ENCODE measurements at places on chromosomes 6 and 20. TPM values are rescaled to one million over a fixed set of nuclear protein-coding genes. Genes with fewer than 3 reads are reported as not detected.

ARID1B gene
- 14.5 TPM for polyA plus RNA-seq

CRIP3 gene
- polyA plus RNA-seq, result 72.3 TPM

UNC5CL gene
- 0.42 TPM for polyA plus RNA-seq

CSE1L gene
- 16.2 TPM for polyA plus RNA-seq

LPA gene
- polyA plus RNA-seq, result not detected

C6orf132 gene
- 1.8 TPM for polyA plus RNA-seq

HINT3 gene
- polyA plus RNA-seq, result 11.7 TPM

SPATA25 gene
- polyA plus RNA-seq, result 4.3 TPM

LY6G6D gene
- not detected for polyA plus RNA-seq

SIRPD gene
- polyA plus RNA-seq, result not detected

BPIFB1 gene
- polyA plus RNA-seq, result 0.03 TPM

SEMG1 gene
- polyA plus RNA-seq, result not detected

KCTD20 gene
- polyA plus RNA-seq, result 8.9 TPM

PRSS35 gene
- polyA plus RNA-seq, result 0.17 TPM

FAM50B gene
- 5.9 TPM for polyA plus RNA-seq

CLVS2 gene
- polyA plus RNA-seq, result not detected

STX11 gene
- polyA plus RNA-seq, result 9.0 TPM

LRRC73 gene
- 1.9 TPM for polyA plus RNA-seq

FNDC1 gene
- polyA plus RNA-seq, result 0.07 TPM

MAP1LC3A gene
- polyA plus RNA-seq, result 133 TPM

CEP85L gene
- polyA plus RNA-seq, result 1.0 TPM

WFDC8 gene
- not detected for polyA plus RNA-seq

PIM1 gene
- 9.4 TPM for polyA plus RNA-seq

LY6G5C gene
- 2.6 TPM for polyA plus RNA-seq

GRM1 gene
- 0.26 TPM for polyA plus RNA-seq

ADA gene
- polyA plus RNA-seq, result 12.9 TPM

GPLD1 gene
- polyA plus RNA-seq, result 0.07 TPM

RAET1E gene
- polyA plus RNA-seq, result 0.29 TPM

TTLL9 gene
- polyA plus RNA-seq, result 0.07 TPM

RHAG gene
- 0.41 TPM for polyA plus RNA-seq

CLPSL2 gene
- polyA plus RNA-seq, result not detected

CAPN11 gene
- polyA plus RNA-seq, result 0.37 TPM

PTCRA gene
- 0.09 TPM for polyA plus RNA-seq

WFDC9 gene
- polyA plus RNA-seq, result not detected

BPHL gene
- 5.3 TPM for polyA plus RNA-seq

C2 gene
- 1.1 TPM for polyA plus RNA-seq

EFCAB8 gene
- polyA plus RNA-seq, result not detected

CDSN gene
- polyA plus RNA-seq, result 0.01 TPM

ENPP1 gene
- polyA plus RNA-seq, result 0.45 TPM

RNF39 gene
- polyA plus RNA-seq, result 0.15 TPM

DLL1 gene
- polyA plus RNA-seq, result 2.6 TPM

BPI gene
- not detected for polyA plus RNA-seq

TRMT11 gene
- polyA plus RNA-seq, result 13.2 TPM

WFDC13 gene
- polyA plus RNA-seq, result not detected

CCM2L gene
- polyA plus RNA-seq, result 12.9 TPM

C6orf15 gene
- not detected for polyA plus RNA-seq

FNDC11 gene
- polyA plus RNA-seq, result 0.29 TPM

NR2E1 gene
- not detected for polyA plus RNA-seq

PARD6B gene
- polyA plus RNA-seq, result 3.1 TPM

BMP6 gene
- polyA plus RNA-seq, result 0.59 TPM

ASF1A gene
- 11.7 TPM for polyA plus RNA-seq

EDN1 gene
- 6.8 TPM for polyA plus RNA-seq

LCA5 gene
- 1.1 TPM for polyA plus RNA-seq

HLA-DRB5 gene
- 3.0 TPM for polyA plus RNA-seq

RFX6 gene
- not detected for polyA plus RNA-seq
